ENCODE measurements at places on chromosomes 3 and 15.

GRCh38 chr15:97955035-97955434, 5.5 kb upstream of the ARRDC4 start:
- DNase-seq: no peak

GRCh38 chr3:178567611-178568010, 31.4 kb downstream of the KCNMB2 start:
- no peak for DNase-seq

DNA sequence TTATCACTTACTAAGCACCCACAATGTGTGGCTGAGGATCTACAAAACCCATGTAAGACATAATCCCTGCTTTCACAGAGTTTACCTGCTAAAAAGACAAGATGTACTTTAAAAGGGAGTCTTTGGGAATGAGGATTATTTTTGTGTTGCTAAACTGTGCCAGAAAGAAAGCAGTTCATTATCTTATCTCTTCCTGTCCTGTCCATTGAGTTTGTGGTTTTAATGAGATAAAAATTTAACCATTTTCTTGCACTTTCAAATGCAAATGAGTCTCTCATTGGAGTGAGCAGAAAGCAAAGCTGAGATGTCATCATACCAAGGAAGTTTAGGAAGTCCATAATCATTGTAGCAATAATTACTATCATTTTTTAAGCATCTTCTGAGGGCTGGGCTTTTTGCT, 231.2 kb upstream of the ADAMTS9 start:
- no peak for DNase-seq

DNA sequence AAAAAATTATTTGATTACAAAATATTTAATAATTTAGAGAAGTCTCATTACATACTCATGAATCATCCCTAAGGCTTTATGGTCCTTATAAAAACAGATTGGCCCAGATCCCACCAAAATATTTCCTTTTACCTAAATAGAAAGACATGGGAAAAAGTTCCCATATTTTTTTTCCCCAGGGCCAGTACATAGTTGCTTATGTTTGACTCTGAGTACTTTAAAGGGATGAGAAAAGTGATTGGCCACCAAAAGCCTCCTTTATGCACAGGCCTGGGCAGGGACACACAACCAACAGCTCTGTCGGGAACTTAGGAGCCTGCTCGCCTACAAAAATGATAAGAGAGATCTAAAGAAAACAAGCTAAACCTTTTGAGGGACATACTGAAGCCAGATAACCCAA, 22.3 kb downstream of the KCNAB1 start:
- no peak for DNase-seq

DNA sequence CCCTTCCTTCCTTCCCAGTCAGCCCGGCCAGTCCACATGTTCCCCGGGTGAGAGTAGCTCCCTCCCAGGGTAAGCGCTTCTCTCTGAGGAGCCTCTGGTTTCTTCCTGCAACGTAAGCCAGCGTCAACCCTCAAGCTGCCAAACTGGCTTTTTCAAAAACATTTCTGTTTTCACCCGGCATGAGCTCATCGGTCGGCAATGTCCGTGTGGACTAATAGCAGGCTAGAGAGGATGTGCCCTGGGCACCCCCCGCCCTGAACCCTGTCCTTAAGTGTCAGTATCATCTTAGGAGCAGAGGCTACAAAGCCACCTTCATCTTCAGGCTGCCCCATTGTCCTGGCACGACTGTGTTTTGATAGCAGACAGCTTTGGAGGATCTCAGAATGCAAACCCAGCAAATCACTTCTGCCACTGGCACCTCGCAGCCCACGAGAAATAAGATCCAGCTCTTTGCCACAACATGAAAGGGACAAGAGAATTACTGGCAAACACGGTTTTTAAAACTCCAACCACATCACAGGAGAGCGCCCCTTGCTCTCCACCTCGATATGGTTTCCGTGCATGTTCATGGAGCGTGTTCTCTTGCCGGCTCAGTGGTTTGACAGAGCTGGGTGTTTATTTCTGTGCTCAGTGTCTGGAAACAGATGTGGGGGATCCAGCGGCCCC, 9.9 kb downstream of the ALDH1A3 start:
- peak; percentile 82 for DNase-seq

- peak; percentile 8 for DNase-seq
Observed at GRCh38 chr3:40432793-40433192, 24.3 kb upstream of the RPL14 start.

DNA sequence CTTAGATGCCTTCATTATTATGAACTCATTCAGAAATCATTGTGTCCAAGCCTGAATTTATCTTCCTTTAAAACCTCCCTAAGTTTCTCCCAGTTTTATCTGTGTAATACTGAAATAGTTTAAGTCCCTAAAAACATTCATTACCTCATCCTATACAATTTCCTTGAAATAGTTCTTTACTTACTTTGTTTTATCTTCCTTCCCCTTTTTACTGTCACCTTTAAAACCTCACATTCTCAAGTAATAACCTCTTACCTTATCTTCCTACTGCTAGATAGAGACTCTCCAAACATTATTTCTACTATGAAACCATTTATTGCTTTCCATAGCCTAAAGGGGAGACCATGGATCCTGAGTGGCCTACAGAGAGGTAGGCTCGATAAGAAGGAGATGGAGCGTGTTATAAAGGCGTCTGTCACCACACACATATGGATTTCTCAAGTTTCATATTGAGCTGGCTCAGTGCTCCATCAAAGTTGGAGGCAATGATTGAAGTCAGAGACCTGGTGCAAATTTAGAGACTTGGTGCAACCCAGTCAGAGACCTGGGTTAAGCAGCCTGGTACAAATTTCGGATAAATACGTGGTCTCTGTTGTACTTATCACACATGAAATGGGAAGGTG, 140.4 kb downstream of the NFKBIZ start:
- DNase-seq: no peak

- DNase-seq: no peak
Observed at GRCh38 chr3:40523781-40524180, 979 bp upstream of the ZNF621 start.

GRCh38 chr3:30659270-30660130, 53.1 kb downstream of the TGFBR2 start:
- DNase-seq: peak; percentile 98

- DNase-seq: no peak
Observed at GRCh38 chr3:95721938-95722337, 1092.5 kb upstream of the EPHA6 start.

- DNase-seq: no peak
Observed at GRCh38 chr3:52146189-52146588, 8.0 kb downstream of the POC1A start.

DNA sequence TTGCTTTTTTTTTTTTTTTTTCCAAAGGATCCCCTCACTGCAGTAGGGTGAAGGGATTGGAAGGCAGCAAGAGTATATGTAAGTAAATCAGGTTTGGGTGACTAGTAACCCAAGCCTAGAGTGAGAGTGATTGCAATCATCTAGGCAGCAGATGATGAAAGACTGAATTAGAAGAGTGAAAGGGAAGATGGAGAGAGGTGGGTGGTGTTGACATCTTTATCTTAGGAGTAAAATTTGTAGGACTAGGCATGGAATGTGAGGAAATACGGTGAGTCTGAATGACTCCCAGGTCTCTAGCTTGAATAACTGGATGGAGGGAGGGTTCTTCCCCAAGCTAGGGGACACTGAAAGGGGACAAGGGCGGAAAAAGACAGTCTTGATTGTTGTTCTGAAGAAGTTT, 63.4 kb downstream of the TPRG1 start:
- no peak for DNase-seq

GRCh38 chr3:194279101-194279500, 72.0 kb downstream of the CPN2 start:
- DNase-seq: no peak

GRCh38 chr3:135987661-135988060, 22.1 kb downstream of the PPP2R3A start:
- DNase-seq: no peak

- DNase-seq: no peak
Observed at GRCh38 chr3:56467801-56468183, 475 bp downstream of the ERC2 start.

DNA sequence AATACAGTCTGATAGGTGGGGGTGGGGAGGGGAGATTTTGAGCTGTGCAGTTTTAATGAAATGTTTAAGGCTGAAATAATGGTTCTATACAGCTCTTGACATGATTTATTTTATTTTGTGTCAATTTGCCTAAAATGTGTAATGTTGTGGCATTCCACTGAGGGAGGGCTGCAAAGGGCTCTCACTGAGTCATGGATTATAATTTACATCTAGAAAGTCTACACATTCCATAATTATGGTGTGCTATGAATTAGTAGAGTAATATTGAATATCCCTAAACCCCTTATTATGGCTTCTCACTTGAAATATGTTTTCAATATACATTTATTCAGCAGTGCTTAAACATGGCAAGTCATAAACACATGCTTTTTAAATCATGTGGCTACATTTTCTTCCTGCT, 103.9 kb downstream of the RARB start:
- DNase-seq: no peak

- no peak for DNase-seq
Observed at GRCh38 chr3:68751888-68752287, 180.5 kb downstream of the TAFA4 start.
